ENCODE measurements at places on chromosomes 16 and 17. TPM values are rescaled to one million over a fixed set of nuclear protein-coding genes. Genes with fewer than 3 reads are reported as not detected.

ZNF629 gene
- total RNA-seq: 26.9 TPM

DNASE1L2 gene
- total RNA-seq: 3.1 TPM

RUNDC3A gene
- total RNA-seq: 1.2 TPM

TPSG1 gene
- not detected for total RNA-seq

BRIP1 gene
- 35.3 TPM for total RNA-seq

KIF19 gene
- total RNA-seq: not detected

KRT24 gene
- not detected for total RNA-seq

ALDH3A1 gene
- total RNA-seq: 0.20 TPM

EFNB3 gene
- 10.0 TPM for total RNA-seq

- H3K4me1 ChIP-seq: no peaks in the 10 kb centered on the region
- no peak overlapping the region for H3K27ac ChIP-seq
- H3K4me3 ChIP-seq: no peak overlapping the region
- no peaks in the 10 kb centered on the region for H3K27me3 ChIP-seq
These were observed 12.2 kb upstream of the LONP2 start for GRCh38 chr16:48231727-48232492.

DNA sequence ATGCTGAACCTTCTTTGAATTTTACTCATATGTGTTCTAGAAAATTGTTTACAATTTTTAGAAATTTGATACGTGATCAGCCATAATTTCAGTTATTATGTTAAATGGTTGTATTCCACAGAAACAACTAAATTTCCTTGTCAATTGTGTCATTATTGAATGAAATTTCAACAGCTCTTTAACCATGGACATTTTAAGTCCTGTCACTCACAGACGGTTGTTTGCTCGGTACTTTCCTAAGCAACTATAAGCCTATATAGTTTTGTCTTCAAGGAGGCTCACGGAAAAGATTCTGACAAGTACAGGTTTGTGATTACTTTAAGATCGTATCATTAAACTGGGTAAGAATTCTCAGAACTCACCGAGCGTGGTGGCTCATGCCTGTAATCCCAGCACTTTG is 31.8 kb downstream of the SLC39A11 start:
- H3K36me3 ChIP-seq: no peaks in the 10 kb centered on the region
- no peak overlapping the region for H3K27ac ChIP-seq
- no peak overlapping the region for H3K4me3 ChIP-seq

- peaks cover 17% of the 10 kb centered on the region for H3K4me1 ChIP-seq
- no peaks in the 10 kb centered on the region for H3K36me3 ChIP-seq
- peak overlapping the region; percentile 49 for H3K4me3 ChIP-seq
- H3K27ac ChIP-seq: peak overlapping the region; percentile 68
- H3K27me3 ChIP-seq: no peaks in the 10 kb centered on the region
- no peak for DNase-seq
These were observed 806 bp upstream of the CYB561 start for GRCh38 chr17:63446753-63447470.

GRCh38 chr16:48507886-48508285 is 102.1 kb downstream of the N4BP1 start:
- H3K4me1 ChIP-seq: peaks cover 18% of the 10 kb centered on the region
- H3K36me3 ChIP-seq: no peaks in the 10 kb centered on the region
- H3K27me3 ChIP-seq: no peaks in the 10 kb centered on the region
- DNase-seq: no peak
- H3K27ac ChIP-seq: no peak overlapping the region

DNA sequence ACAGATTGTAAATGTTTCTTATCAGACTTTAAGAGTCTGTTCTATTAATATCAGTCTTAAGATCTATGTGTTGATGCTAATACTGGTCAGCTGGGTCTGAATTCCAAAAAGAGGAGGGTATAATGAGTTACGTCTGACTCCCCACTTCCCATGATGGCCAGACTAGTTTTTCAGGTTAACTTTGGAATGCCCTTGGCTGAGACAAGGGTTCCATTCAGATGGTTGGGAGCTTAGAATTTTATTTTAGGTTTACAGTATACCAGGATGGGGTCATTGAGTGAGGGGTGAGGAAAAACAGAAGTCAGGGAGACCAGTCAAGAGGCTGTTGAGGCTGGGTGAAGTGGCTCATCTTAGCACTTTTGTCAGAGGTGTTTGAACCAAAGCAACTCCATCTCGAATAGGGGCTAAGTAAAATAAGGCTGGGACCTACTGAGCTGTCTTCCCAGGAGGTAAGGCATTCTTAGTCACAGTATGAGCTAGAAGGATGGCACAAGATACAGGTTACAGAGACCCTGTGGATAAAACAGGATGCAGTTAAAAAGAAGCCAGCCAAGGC is 2.9 kb upstream of the TMEM231 start:
- peaks cover 9% of the 10 kb centered on the region for H3K4me1 ChIP-seq
- no peaks in the 10 kb centered on the region for H3K27me3 ChIP-seq
- H3K4me3 ChIP-seq: no peak overlapping the region
- no peak for DNase-seq
- no peaks in the 10 kb centered on the region for H3K36me3 ChIP-seq

DNA sequence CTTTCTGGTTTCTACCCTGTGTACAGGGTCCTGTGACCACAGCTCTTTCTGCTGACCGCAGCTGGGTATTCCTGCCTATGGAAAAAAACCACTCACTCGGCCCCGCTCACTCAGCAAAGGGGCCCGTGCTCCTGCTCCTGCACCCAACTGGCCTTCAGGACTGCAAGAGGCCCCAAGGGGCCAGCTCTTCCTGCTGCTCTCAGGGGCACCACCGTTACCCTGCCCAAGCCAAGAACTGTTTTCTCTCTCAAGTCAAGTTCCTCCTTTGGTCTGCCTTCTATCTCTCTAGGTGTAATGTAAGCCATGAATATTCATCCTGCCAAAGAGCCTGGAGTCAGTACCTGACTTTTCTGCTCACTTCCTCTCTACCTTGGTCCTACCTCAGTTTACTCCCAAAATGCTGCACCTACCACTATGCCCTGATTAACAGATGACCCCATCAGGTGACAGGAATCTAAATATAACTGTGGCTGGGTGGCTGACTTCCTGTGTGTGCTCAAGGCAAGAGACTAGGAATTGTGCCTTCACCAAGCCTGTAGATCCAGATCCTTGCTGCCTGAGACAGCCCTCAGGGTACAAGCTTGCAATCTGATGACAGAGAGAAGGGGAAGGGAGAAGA is 20.4 kb upstream of the SCIMP start:
- no peak for DNase-seq
- H3K27me3 ChIP-seq: no peaks in the 10 kb centered on the region
- H3K4me3 ChIP-seq: no peak overlapping the region

- H3K4me3 ChIP-seq: no peak overlapping the region
- DNase-seq: no peak
- H3K27me3 ChIP-seq: no peaks in the 10 kb centered on the region
These were observed 41.6 kb downstream of the MEOX1 start for GRCh38 chr17:43620147-43620546.

- peaks cover 6% of the 10 kb centered on the region for H3K4me1 ChIP-seq
- no peaks in the 10 kb centered on the region for H3K27me3 ChIP-seq
- no peak for DNase-seq
- H3K4me3 ChIP-seq: no peak overlapping the region
- H3K27ac ChIP-seq: no peak overlapping the region
These were observed 17.1 kb upstream of the MARCHF10 start for GRCh38 chr17:62825182-62825581.
